ENCODE measurements at places on chromosomes 11 and 22. TPM values are rescaled to one million over a fixed set of nuclear protein-coding genes. Genes with fewer than 3 reads are reported as not detected.

The KCNK4 gene
- not detected for total RNA-seq

The NOX4 gene
- 57.5 TPM for total RNA-seq

The PANX2 gene
- total RNA-seq: 0.40 TPM

The UPK3A gene
- not detected for total RNA-seq

The CARD18 gene
- not detected for total RNA-seq

The PRSS23 gene
- 197 TPM for total RNA-seq

The OR8B8 gene
- total RNA-seq: not detected

The KDM4D gene
- total RNA-seq: 0.22 TPM

The WT1 gene
- total RNA-seq: under 0.01 TPM

The SERPING1 gene
- 0.40 TPM for total RNA-seq

The KIAA1671 gene
- 29.6 TPM for total RNA-seq

The CRYBA4 gene
- not detected for total RNA-seq
